ENCODE measurements at places on chromosomes 6 and 20.

GRCh38 chr6:125745281-125746018 is 4.0 kb upstream of the HEY2 start:
- DNase-seq, result no peak

GRCh38 chr6:17663226-17663625 is 43.5 kb downstream of the NUP153 start:
- DNase-seq, result no peak

DNA sequence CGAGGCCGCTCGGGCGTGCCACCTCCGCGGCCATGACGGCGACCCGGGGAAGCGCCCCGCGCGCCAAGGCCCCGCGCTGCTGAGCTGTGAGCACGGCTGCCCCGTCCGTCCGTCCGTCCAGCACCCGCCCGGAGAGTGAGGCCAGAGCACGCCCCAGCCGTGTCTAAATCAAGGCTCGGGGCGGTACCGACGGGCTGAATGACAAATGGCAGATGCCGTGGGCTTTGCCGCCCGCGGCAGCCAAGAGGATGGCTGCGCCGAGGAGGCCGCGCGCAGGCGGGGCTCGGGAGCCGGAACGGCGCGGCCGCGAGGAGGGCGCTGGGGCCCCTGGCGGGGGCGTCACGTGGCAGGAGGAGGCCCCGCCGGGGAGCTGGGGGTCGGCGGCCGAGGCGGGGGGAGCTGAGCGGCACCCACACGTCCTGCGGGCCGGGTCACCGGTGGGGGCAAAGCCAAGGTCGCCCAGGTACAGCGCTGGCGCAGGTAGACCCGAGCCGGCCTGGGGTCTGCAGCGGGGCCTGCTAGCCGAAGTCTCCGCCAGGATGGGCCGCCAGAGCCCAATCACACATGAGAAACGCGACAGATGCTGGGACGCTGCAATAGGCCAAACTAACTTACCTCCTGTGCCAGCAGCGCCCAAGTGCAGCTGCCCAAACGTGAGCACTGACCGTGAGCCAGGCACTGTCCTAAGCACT is at the start of gene PLAGL1:
Gene PLAGL1 (minus strand): TSS at position 140 of the 692 bp plus-strand sequence. CDS start 60,123 bp downstream, outside the sequence.
- DNase-seq, result no peak

- DNase-seq, result no peak
These were observed 57.1 kb upstream of the C20orf144 start for GRCh38 chr20:33604991-33605370.

DNA sequence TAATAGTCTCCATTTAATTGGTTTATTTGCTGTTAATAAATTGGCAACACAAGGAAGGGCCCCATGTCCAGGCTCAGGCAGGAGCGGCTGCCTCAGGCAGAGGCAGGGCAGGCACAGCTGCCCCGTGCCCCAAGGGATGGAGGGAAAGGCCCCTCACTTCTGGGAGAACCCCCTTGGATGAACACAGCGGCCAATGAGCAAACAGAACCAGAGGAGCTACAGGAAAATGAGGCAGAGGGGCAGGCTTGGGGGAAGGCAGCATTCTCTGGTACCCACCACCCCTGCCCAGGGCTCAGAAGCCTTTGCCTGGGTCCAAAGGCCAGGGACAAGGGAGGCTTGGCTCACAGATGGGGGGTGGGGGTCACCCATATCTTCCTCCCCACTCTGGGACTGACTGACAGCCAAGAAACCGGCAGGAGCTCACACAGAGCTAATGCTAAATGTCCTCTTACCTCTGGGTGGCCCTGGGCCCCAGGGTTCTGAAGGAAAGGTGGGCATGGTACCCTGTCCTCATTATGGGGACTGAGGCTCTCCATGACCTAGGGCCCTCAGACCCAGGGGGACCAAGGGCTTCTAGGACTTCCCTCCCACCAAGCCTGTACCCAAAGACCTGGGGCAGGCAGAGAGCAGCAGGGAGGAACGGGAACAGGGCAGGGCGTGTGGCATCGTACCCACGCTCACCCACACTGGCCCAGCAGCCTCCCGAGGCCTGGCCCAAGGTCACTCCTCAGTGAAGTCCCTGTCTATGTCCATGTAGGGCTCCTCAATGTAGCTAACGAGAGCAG is 47.0 kb downstream of the MYH7B start:
- no peak for DNase-seq

- DNase-seq, result no peak
These were observed 20.6 kb downstream of the CNBD2 start for GRCh38 chr20:35988910-35989463.

- no peak for DNase-seq
These were observed 329.5 kb downstream of the TPBG start for GRCh38 chr6:82693094-82693493.

DNA sequence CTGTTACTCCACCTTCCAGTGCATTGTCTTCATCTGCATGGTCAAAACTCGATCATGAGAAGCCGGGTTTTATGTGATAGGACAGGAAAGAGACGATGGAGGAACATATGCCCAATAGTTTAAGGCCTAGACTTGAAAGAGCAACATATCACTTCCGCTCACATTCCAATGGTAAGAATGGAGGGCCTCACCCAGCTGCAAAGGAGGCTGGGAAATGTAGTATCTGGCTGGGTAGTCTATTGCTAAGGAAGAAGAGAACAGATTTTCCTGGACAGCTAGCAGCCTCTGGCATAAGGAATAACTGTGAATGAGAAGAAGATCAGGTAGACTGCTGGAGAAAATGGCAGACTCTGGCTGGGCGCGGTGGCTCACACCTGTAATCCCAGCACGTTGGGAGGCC is 19.2 kb downstream of the FITM2 start:
- DNase-seq, result no peak

Data from activated CD8-positive, alpha-beta memory T cell treated with anti-CD3 and anti-CD28 coated beads for 1 hour (primary cell).